Ovary (tissue), 10 donors: ENCODE measurements at places on chromosomes 12 and 14. TPM values are rescaled to one million over a fixed set of nuclear protein-coding genes. Genes with fewer than 3 reads are reported as not detected.

DNA sequence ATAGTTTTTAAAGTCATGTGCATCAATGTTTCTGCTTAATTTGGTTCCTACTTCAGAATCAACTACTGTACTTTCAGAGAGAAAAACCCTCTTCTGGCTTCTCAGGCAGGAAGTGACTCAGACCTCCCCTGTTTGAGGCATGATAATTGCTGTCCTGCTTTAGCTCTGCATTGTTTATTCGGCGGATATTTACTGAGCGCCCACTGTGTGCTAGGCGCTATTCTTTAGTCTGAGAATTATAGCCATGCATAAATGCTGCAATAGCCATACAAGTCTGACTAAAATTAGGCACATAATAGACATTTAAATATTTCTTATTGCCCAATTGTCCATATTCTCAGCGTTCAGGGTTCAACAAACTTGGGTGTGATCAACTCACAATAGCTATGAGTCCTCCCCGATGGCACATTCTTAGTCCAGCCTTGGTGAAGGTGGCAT, 6.1 kb upstream of the AMIGO2 start:
- no peak for DNase-seq

GRCh38 chr14:92638904-92639303, 109.5 kb downstream of the LGMN start:
- DNase-seq, result no peak

- no peak for DNase-seq
Measured at GRCh38 chr14:85336817-85337216, 193.1 kb upstream of the FLRT2 start.

DNA sequence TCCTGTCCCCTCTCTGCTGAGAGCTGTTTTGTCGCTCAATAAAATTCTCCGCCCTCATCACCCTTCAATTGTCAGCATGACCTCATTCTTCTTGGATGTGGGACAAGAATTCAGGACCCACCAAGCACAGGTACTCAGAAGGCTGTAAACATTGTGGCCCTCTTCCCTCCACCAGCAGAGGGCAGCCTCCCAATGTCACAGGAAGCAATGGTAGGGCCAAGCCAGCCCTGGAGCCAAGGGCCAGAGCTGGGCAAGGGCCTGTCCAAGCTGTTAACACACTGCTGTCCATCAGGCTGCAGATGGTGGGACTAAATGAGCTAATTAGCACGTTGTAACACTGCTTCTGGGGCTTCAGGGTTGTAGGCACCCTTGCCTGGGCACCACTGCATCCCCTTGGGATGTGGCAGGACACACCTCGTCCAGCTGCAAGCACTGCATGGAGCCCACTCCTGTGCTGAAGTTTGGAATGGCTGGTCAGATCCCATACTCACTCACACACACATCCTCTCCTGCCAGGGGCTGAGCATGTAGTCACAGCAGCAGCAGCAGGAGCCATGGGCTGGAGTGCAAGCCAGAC, 62.7 kb upstream of the HECTD1 start:
- no peak for DNase-seq

- DNase-seq, result no peak
Measured at GRCh38 chr12:128864516-128865186, 11.4 kb downstream of the GLT1D1 start.

Gene EML1
- total RNA-seq, result 12.5 TPM
